ENCODE measurements at places on chromosomes 11 and 22. TPM values are rescaled to one million over a fixed set of nuclear protein-coding genes. Genes with fewer than 3 reads are reported as not detected.

Gene SPA17
- total RNA-seq: 26.1 TPM

Gene CCDC188
- total RNA-seq: 2.3 TPM

Gene NTM
- 82.5 TPM for total RNA-seq

Gene MRGPRX3
- not detected for total RNA-seq

Gene DEFB131B
- total RNA-seq: not detected

Gene PGR
- 4.1 TPM for total RNA-seq

Gene DAGLA
- 3.8 TPM for total RNA-seq

Gene PDGFD
- 1.4 TPM for total RNA-seq

Gene CRYBA4
- not detected for total RNA-seq

Gene FBLN1
- total RNA-seq: 94.1 TPM

Gene IGF2
- total RNA-seq: 0.11 TPM

Gene UCP3
- 0.11 TPM for total RNA-seq

Gene C1QTNF4
- total RNA-seq: 0.25 TPM

Gene HDHD5
- total RNA-seq: 41.7 TPM

Gene FOLR2
- not detected for total RNA-seq

Gene ABTB2
- 2.8 TPM for total RNA-seq

Gene OR4D5
- not detected for total RNA-seq

Gene NRGN
- total RNA-seq: 1.5 TPM
